Vagina (tissue), 2 donors: ENCODE measurements at places on chromosomes 4 and X.

DNA sequence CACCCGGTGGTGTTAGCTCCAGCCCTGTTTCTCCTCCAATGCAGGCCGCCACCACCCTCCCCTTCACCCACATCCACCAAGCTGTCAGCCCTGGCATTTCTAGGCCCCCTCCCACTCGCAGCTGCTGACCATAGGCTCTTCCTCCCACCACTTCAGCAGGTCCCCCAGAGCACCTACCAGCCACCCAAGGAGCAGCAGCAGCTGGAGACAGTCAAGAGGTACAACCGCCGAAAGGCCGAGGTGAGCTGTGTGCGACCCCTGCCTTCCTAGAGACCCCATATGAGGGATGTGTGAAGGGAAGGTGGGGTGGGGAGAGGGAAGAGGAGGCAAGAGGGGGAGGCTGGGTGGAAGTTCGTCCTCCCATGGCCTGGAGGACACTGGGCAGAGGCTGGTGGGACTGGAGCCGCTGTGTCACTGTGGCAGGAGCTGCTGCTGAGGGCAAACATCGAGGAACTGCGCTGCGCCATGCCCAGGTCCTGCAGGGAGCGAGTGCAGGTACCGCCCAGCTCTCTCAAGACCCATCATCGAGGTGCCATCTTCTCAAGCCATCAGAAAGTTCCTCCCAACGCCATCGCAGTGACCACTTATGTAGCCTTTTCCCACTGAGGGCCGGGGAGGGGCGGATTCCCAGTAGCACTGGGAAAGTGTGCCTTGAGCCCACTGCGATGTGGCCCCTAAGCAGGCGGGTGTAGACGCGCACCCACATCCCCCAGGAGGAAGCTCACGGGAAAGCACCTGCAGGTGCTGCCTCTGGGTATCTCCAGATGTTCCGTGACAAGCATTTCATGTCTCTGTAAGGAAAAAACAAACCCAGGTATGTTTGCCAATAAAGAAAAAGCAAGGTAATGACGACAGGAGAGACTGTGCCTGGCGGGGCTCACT, 19.2 kb upstream of the RNF4 start:
- H3K27ac ChIP-seq: no peak overlapping the region
- no peaks in the 10 kb centered on the region for H3K27me3 ChIP-seq
- no peak for DNase-seq
- H3K36me3 ChIP-seq: no peaks in the 10 kb centered on the region

DNA sequence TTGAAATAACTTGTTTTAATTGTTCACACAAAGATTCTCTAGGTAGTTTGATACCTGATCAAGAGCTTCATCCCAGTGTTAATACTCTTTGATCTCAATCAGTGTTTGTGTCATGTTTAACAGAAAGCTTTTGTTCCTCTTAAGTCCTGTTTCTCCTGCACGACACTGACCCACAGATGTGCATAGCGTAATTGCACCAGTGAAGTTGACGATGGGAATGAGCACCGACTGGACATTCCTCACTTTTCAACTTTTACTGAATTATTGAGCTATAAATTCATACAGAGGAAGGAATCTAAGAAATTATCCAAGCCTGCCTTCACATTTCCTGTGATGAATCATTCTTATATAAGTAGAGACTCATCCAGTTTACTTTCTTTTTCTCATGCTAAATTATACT, 878.7 kb upstream of the TENM3 start:
- no peaks in the 10 kb centered on the region for H3K4me1 ChIP-seq
- no peak overlapping the region for H3K4me3 ChIP-seq
- no peak for DNase-seq
- H3K27me3 ChIP-seq: no peaks in the 10 kb centered on the region

DNA sequence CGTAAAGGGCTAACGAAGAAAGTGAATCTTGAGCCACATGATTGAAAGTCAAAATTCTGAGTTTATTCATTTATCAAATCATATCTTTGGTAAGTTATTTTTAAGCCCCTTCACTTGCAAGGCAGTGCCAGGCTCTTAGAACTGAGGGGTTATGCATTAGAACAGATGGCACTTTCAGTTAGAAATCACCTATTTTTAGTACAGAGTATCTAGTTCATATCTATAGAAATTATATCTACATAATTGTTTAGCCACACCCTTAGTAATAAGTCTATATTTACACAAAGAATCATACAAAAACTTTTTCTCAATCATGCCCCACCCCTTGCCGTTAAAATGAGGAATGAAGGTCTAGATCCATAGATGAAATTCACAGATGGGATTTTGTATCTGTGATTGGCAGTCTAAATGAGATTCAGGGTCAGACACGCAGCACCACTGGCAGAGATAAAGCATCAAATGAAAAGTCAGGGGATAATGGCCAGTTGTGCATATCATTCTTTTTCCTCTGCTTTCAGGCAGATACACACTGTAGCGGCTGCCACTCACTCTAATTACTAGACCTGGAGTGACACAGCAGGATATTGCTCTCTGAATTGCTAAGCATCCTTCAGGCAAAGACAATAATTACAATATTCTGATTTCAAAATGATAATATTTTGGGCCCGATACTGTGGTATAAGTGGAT, 440.5 kb downstream of the MAPK10 start:
- no peaks in the 10 kb centered on the region for H3K36me3 ChIP-seq
- H3K27me3 ChIP-seq: no peaks in the 10 kb centered on the region

GRCh38 chr4:176343286-176343685, 23.5 kb downstream of the SPCS3 start:
- H3K27ac ChIP-seq: no peak overlapping the region
- H3K36me3 ChIP-seq: no peaks in the 10 kb centered on the region
- H3K4me3 ChIP-seq: no peak overlapping the region
- peaks cover 22% of the 10 kb centered on the region for H3K4me1 ChIP-seq

- H3K4me3 ChIP-seq: no peak overlapping the region
- H3K4me1 ChIP-seq: peaks cover 16% of the 10 kb centered on the region
- no peaks in the 10 kb centered on the region for H3K36me3 ChIP-seq
- no peak for DNase-seq
These were observed 54.7 kb upstream of the FAM9C start for GRCh38 chrX:13099121-13099520.

GRCh38 chr4:119722670-119723069, 94.1 kb upstream of the PDE5A start:
- H3K4me1 ChIP-seq: no peaks in the 10 kb centered on the region
- no peak for DNase-seq
- H3K27ac ChIP-seq: no peak overlapping the region
- no peaks in the 10 kb centered on the region for H3K36me3 ChIP-seq
- H3K27me3 ChIP-seq: no peaks in the 10 kb centered on the region

GRCh38 chrX:2629316-2630007, 61.6 kb upstream of the CD99 start:
- H3K27ac ChIP-seq: no peak overlapping the region
- no peaks in the 10 kb centered on the region for H3K4me1 ChIP-seq
- H3K4me3 ChIP-seq: no peak overlapping the region
- no peaks in the 10 kb centered on the region for H3K27me3 ChIP-seq

DNA sequence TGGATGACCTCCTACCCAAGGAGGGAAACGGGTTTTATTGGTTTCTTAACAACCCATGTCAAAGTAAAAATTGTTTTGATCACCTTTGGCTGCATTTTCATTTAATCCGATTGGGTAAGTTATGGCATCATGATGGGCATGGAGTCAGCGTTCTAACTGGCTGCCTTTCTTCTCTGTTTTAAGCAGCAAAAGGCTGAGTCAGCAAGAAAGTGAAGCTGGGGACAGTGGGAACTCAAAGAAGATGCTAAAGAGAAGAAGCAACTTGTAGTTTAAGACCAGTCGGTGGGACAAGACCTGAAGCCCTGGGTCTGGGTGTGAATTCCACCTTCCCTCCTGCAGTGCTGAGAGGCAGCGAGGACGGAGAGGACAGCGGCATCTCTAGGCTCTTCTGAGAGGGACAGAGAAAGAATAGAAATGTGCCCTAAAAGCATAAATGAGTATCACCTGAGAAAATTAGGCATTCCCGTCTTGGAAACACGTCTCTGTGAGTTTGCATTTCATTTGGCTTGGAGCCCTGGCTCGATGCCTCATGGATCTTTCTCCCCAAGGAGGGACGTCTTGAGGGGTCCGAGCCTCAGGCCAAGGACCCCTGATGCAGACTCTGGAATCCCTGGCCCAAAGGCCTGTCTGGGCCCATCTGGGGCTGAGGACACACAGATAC, 82.0 kb downstream of the CRMP1 start:
- no peak for DNase-seq
- H3K36me3 ChIP-seq: peaks cover 29% of the 10 kb centered on the region
- no peak overlapping the region for H3K27ac ChIP-seq
- H3K4me1 ChIP-seq: no peaks in the 10 kb centered on the region
- no peak overlapping the region for H3K4me3 ChIP-seq

DNA sequence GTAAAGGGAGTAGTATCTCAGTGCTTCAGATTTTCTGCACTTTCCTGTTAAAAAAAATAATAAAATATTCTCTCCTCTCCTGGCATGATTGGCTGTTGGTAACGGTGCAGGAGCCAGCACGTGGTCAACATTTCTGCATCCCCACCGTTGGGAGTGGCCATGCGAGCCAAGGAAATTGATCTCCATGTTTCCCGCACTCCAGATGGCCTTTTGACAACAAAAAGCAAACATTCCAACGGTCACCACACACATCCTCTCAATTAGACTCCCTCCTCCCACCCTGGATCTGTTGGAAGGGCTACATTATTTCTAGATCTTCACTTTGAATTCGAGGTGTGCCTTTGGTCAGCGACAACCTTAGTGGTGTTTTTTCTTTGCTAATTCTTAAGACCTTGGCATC, 45.0 kb downstream of the STK32B start:
- no peaks in the 10 kb centered on the region for H3K4me1 ChIP-seq
- H3K4me3 ChIP-seq: no peak overlapping the region
- H3K27ac ChIP-seq: no peak overlapping the region

DNA sequence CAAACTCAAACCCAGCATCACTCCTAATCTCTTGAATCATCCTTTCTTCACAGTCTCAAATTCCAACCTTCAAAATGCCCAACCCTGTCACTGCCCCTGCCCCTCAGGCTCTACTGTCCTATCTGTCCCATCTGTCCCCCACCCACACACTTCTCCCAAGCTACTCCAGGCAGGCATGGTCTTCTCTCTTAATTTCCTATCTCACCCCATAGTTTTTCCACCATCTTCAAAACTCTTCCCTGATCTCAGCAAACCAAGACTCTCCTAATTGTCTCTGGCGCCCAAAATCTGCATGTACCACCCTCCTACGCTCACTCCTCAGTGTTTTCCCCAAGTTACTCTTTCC, 644 bp downstream of the LAMP2 start:
- no peak for DNase-seq
- H3K4me1 ChIP-seq: peaks cover 18% of the 10 kb centered on the region
- H3K36me3 ChIP-seq: no peaks in the 10 kb centered on the region
- H3K27me3 ChIP-seq: no peaks in the 10 kb centered on the region

- H3K36me3 ChIP-seq: no peaks in the 10 kb centered on the region
These were observed 7.7 kb upstream of the ASB9 start for GRCh38 chrX:15277604-15278003.

DNA sequence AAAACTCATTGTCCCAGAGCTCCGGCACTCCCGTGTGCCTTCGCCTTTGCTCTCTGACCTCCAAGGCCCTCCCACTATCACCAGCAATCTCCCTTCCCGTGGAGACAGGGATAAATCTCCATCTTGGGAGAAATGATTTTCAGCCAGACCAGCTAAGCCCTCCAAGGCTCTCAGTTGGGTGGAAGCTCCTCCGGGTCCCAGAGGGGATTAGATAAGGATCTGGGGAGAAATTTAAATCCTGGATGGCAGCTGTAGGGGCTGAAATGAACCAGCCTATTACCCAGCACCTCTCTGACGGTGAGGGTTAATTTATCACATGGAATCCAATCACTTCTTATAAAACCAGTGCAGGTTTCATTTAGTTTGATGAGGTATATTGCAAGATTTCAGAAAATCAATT, 366.2 kb downstream of the FBXW7 start:
- no peak overlapping the region for H3K27ac ChIP-seq
- H3K27me3 ChIP-seq: no peaks in the 10 kb centered on the region
- no peaks in the 10 kb centered on the region for H3K36me3 ChIP-seq

- DNase-seq: no peak
- H3K4me1 ChIP-seq: no peaks in the 10 kb centered on the region
- no peak overlapping the region for H3K27ac ChIP-seq
These were observed 34.3 kb downstream of the SHROOM4 start for GRCh38 chrX:50779694-50780093.

GRCh38 chrX:155333544-155334100, 792 bp downstream of the CLIC2 start:
- no peak for DNase-seq
- no peaks in the 10 kb centered on the region for H3K27me3 ChIP-seq
- H3K36me3 ChIP-seq: no peaks in the 10 kb centered on the region
- no peaks in the 10 kb centered on the region for H3K4me1 ChIP-seq
- H3K4me3 ChIP-seq: no peak overlapping the region
- peak overlapping the region; percentile 66 for H3K27ac ChIP-seq

DNA sequence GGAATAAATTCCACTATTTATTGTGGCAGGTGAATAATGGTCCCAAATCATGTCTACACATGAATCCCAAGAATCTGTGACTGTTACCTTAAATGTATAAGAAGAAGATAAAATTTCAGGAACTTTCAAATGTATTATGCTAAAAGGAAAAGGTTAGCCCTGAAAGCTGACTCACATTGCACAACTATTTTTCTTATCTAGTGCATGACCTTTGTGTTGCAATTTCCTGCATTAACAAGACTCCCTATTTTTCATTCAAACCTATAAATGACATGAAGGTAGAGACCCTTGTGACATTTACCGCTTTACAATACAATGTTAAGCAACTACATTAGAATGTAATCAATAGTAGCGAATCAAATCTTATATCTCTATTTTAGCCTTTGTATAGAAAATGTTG, 36.7 kb downstream of the UBQLN2 start:
- H3K27ac ChIP-seq: no peak overlapping the region
- H3K4me1 ChIP-seq: no peaks in the 10 kb centered on the region
- H3K4me3 ChIP-seq: no peak overlapping the region
- no peaks in the 10 kb centered on the region for H3K36me3 ChIP-seq
- no peaks in the 10 kb centered on the region for H3K27me3 ChIP-seq

GRCh38 chr4:25174674-25175073, 14.4 kb upstream of the SEPSECS start:
- peaks cover 10% of the 10 kb centered on the region for H3K4me1 ChIP-seq
- H3K27me3 ChIP-seq: no peaks in the 10 kb centered on the region
- peak overlapping the region; percentile 81 for H3K27ac ChIP-seq
- no peak for DNase-seq
- H3K4me3 ChIP-seq: no peak overlapping the region
- no peaks in the 10 kb centered on the region for H3K36me3 ChIP-seq

- no peak overlapping the region for H3K4me3 ChIP-seq
- no peak overlapping the region for H3K27ac ChIP-seq
- H3K27me3 ChIP-seq: no peaks in the 10 kb centered on the region
- no peak for DNase-seq
- H3K4me1 ChIP-seq: no peaks in the 10 kb centered on the region
These were observed 186.9 kb upstream of the LNX1 start for GRCh38 chr4:53778155-53778554.

- no peak for DNase-seq
- no peak overlapping the region for H3K4me3 ChIP-seq
- no peaks in the 10 kb centered on the region for H3K4me1 ChIP-seq
- no peak overlapping the region for H3K27ac ChIP-seq
These were observed 76.5 kb upstream of the LSM6 start for GRCh38 chr4:146098978-146099377.

GRCh38 chr4:112848911-112849310, 200.5 kb upstream of the ANK2 start:
- no peak overlapping the region for H3K27ac ChIP-seq
- H3K4me3 ChIP-seq: no peak overlapping the region
